ENCODE measurements at places on chromosomes 7 and 10.

DNA sequence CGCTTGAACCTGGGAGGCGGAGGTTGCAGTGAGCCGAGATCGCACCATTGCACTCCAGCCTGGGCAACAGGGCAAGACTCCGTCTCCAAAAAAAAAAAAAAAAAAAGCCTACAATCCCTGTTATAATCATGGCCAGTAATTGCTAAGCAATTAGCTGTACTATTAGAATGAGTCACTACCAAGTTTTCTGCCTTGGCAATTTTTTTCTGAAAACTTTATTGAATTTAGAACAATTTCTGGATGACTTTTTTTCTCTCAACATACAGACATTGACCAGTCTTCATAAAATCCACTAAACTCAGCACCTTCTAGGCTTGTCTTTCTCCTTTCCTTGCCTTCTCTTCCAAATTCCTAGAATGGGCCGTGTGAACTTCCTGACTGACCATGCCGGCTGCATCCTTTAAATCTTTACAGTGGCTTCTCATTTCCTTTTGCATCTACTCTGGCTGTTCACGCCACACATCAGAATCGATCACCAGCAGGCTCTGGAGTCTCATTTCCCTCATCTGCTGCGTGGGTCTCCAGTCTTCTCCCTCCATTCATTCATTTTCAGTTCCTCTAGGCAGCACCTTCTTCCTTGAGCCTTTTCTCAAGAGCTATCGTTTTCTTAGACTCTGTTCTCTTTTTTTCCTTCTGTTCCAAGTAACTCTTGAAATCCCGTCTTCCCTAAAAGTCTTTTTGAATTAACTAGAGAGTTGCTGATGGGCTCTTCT, 107.9 kb downstream of the KAT6B start:
- no peak for DNase-seq

DNA sequence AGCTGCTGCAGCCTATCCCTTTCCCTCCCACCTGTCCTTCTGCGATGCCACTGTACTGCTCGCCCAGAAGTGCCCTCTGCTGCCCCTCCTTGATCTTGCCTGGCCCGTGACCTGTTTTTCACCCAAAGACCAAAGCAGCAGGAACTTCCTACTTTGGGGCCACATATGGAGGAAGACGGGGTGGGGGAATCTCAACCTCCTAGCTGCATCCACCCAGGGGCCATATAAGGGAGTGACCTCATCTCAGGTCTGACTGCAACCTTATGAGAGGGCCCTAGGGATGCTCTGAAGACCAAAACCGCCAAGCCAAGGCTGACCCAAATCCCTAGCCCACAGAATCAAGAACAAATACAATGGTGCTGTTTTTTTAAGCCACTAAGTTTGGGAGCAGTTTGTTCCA, 15.7 kb downstream of the PRKCQ start:
- no peak for DNase-seq

GRCh38 chr10:117477211-117477947, 65.2 kb upstream of the EMX2 start:
- DNase-seq = peak; percentile 81

DNA sequence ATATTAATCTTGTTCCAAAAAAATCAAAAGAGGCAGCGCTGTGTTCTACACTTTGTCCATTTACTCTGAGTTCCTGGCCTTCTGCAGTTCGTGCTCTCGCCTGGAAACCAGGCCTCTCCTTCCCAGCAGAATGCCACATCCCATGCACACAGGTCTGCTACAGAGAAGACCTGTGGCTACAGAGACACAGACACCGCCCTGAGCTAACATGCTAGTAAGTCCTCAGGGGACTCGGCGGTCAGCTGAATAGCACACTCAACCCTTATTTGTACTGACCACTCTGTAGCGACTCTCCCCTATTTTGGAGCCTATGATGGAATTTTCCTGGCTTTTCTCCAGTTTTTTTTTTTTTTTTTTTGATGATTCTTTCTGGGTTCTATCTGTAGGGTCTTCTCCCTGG, 12.8 kb downstream of the CREB3L2 start:
- DNase-seq = peak; percentile 32

DNA sequence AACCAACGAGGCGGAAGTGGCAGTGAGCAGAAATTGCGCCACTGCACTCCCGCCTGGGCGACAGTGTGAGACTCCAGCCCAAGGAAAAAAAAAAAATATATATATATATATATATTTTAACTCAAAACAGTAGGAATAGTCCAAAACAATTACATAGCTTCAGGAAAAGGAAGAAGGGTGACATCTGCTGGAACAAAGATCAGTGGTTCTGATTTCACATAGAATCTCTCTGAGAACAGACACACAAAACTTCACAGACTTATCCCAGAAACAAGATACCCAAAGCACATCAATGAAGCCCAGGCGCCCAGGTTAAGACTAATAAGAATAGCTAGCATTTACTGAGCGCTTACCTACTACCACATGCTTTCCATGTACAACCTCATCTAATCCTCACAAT, 45.0 kb downstream of the DNMBP start:
- DNase-seq = peak; percentile 36

Measured in AG10803 (cell line).